NCI-H1417 treated with DMSO at 0.1 percent for 48 hours (cell line): ENCODE measurements at places on chromosomes 2 and 18.

DNA sequence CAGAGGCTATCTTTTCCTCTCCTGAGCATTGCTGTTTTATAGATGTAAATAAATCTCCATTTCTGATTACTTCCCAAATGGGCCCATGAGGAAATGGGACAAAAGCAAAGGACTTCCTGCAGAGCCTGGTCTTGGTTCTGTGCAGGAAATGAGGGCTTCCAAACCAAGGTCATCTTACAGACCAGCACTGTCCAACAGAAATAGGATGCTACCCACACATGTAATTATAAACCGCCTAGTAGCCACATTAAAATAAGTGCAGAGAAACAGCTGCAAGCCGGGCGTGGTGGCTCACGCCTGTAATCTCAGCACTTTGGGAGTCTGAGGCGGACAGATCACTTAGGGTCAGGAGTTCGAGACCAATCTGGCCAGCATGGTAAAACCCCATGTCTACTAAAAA lies 6.2 kb downstream of the TTL start:
- DNase-seq, result no peak

- DNase-seq, result no peak
These were observed 164.1 kb downstream of the GLI2 start for GRCh38 chr2:120899771-120900170.

GRCh38 chr2:149064365-149064841 lies 25.9 kb downstream of the LYPD6B start:
- DNase-seq, result no peak

- DNase-seq, result no peak
These were observed 65.4 kb downstream of the TET3 start for GRCh38 chr2:74050151-74050550.

GRCh38 chr2:169086893-169087467 lies 17.6 kb downstream of the DHRS9 start:
- DNase-seq, result no peak

DNA sequence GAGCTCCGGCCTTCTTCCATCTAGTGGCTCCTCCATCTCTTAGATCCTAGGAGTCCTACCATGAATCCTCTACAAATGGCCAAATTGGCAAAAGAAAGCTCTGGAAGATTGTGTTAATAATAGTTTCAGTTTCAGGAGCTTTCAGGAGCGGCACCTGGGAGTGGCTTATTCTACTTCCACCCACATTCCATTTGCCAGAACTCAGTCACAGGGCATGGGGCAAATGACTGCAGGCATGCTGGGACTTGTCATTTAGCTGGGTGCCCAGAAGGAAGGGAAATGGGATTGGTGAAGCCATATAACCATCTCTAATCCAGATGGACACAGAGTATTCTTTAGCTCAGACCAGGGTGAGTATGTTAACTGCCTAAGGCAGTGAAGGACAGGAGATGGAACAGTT lies 3.6 kb upstream of the LRATD1 start:
- no peak for DNase-seq

DNA sequence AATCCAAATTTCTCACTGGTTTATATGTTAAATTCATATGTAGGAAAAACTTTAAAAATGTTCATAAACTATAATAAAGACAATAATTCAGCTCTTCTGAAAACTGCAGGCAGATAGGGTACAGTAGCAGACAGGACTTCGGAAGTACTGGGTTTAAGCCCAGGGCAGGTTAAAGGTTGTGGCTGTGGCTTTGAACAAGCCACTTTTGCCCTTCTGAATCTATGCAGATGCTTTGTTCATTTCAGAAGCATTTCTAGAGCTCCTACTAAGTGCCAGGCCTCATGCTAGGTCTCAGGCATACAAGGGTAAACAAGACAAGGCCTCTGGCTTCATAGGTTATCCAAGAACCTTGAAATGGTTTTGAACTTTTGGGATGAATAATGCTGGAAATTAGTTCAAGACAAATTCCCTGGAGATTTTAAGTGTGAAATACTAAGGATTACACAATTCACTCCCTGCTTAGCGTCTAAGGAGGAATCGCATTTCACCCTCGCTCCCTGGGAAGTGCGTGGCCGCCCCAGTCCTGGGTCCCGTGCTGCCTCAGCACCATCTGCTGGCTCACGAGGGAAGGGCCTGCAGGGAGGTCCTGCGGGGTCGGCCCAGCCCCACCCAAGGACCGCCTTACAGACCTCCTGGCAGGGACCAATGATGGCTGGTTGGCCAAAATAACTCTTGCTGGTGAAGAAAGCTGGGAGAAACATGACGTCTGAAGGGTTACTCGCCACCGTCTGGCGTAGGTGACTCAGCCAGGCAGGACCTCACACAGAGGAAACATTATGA lies 67.7 kb upstream of the L3MBTL4 start:
- no peak for DNase-seq

DNA sequence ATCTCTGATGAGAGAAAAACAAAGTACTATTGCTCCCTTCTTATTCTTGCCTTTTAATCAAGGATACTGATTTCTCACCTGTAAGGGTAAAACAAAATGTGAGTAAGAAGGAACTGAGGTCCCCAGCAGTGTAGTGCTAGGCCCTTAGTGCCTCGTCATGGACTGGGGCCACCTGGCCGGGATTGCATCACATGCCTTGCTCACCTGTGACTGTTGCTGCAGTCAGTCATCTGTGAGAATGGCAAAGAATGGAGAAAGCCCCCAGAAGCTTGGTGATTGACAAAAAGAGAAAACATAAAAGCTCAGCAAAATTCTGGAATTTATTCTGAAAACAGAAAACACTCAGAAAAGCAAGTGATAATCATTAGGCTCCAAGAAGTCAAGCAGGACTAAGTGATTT lies 63.4 kb downstream of the SPATS2L start:
- no peak for DNase-seq

GRCh38 chr2:54947646-54948045 lies 102.6 kb downstream of the RTN4 start:
- no peak for DNase-seq

DNA sequence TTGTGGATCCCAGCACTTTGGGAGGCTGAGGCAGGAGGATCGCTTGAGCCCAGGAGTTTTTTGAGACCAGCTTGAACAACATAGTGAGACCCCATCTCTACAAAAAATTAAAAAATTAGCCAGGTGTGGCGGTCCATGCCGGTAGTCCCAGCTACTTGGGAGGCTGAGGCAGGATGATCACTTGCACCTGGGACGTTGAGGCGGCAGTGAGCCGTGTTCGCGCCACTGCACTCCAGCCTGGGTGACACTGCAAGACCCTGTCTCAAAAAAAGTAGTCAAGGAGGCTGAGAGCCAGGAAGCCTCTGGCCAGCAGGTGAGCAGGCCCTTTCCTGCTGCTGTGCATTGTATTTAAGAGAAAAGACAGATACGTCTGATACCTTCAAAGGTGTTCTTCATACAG lies 11.1 kb upstream of the PROC start:
- DNase-seq, result no peak

DNA sequence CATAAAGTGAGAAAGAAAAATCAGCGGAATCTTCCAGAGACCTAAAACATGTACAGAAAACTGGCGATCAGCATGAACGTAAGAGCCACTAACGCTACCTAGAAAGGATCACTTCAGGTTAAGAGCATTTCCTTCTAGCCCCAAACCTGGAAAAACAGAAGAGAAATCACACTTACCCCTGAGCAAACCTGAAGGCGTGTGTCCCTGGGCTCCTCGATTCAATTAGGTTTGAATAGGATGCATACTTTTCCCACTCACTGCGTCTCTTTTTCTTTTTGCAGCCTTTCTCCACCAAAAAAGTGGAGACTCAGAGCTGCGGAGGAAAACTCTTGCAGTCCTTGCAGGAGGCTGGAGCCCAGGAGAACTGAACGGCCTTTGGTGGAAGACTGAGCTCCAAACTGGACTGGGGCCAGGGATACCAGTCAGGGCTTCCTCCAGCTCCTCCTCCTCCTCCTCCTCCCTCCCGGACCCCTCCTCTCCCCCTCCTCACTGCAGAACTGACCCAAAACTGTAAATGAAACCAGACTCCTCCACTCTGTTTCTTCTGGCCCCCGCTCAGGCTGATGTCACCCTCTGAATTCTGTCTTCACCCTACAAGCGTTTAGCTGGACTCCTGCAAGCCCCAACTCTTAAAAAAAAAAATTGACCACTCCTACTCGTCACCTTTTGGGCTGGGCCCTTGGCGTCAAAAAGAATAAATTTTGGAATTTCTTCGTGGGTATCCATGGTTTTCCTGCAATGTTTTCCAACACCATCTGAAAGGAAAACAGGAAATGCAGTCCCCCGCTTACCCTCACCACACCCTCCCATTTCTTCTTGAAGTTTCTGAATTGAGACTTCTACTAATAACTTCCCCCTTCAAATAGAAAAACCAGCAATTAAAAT lies at the start of gene COL6A3:
TSS of gene COL6A3 (minus strand) at position 388 of the 885 bp plus-strand sequence. CDS start 17,347 bp downstream, outside the sequence.
- no peak for DNase-seq

DNA sequence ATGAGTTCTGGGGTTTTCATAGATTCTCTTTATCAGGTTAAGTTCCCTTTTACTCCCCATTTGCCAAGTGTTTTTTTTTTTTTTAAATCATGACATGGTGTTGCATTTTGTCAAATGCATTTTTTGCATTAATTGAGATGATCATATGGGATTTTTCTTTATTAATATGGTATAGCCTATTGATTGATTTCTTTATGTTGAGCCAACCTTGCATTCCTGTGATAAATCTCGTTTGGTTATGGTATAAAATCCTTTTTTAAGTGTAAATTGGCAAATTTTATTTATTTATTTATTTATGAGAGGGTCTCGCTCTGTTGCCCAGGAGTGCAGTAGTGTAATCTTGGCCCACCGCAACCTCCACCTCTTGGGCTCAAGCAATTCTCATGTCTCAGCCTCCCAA lies 81.5 kb upstream of the ACVR1 start:
- no peak for DNase-seq

GRCh38 chr2:28341208-28341891 lies 51.3 kb upstream of the FOSL2 start:
- DNase-seq, result no peak

- no peak for DNase-seq
These were observed 164.4 kb upstream of the KLHL29 start for GRCh38 chr2:23220513-23221094.

DNA sequence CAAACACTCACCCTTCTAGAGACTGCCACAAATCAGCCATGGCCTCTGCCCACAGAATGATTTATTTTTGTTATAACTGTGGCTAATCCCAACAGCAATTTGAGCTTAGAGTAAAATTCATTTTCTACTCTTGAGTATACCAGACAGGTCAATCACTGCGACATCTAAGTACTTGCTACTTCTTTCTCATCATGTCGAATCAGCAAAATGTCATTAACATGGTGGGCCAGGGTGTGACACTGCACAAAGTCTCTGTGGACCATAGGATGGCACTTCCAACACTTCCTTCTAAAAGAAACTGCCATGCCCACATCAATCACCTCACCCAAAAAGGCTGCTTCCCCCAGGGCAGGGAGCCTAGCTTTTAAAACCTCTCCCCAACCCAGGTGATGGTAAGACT lies 64.4 kb downstream of the KCNG3 start:
- DNase-seq, result no peak

- DNase-seq, result no peak
These were observed 16.2 kb upstream of the MAPRE2 start for GRCh38 chr18:35024965-35025364.

- no peak for DNase-seq
These were observed 30.2 kb downstream of the KLHL14 start for GRCh38 chr18:32742579-32742978.

- DNase-seq, result no peak
These were observed 5.3 kb downstream of the EPB41L3 start for GRCh38 chr18:5538544-5538943.

DNA sequence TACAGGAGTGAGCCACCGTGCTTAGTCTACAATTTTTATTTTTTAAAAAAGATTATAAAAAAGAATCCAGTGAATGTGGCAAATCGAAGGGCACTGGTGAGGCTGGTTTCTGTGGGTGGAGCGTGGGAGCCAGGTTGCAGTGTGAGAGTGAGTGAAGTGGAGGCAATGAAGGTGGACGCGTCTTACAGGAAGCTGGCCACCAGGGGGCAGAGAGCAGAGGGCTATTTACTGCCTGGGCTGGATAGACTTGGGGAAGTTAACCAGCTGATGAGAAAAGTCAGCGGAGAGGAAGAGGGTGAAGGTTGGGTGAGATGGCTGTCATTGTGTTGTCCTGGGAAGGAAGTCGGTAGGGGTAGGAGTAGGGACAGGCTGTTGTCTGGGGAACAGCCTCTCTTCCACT lies 6.8 kb downstream of the SCTR start:
- DNase-seq, result no peak

DNA sequence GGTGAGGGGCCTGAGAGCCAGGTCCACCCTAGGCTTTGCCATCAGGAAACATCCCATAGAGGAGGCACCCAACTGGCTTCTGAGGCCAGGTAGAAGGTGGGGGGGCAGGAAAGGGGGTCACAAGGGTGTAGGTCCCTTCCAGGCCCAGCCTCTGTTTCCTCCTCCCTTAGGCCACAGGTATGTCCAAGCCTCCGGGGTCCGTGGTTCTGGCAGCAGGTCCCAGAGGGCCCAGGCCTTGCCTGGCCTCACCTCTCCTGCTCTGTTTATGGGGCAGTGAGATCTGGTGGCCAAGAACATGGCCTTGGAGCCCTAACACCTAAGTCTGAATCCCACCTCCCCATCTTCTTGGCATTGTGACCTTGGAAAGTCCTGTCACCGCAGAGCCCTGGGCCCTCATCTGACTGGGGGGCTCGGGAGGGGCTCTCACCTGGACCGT lies 21.6 kb upstream of the GPR17 start:
- no peak for DNase-seq

- DNase-seq, result no peak
These were observed 112.6 kb downstream of the ARHGAP28 start for GRCh38 chr18:6842081-6842480.

DNA sequence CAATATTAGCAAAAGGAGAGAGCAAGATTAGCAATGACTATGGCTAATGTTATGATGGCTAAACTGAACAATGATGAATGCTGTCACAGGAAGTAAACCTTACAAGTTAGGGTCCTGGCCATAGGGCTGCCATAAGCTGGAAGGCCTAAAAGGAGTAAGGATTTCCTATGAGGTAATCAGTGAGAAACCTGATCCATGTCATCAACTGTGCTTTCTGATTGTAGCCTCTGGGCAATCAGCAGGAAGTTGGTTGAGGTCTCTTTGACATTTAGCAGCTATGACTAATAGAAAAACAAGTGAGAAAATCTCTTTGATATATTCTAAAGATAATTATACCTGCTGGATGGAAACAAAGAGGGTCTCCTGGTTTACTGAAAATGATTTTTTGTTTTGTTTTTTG lies 193.0 kb downstream of the RAB3GAP1 start:
- no peak for DNase-seq

GRCh38 chr2:133424876-133425275 lies 143.4 kb downstream of the NCKAP5 start:
- no peak for DNase-seq

DNA sequence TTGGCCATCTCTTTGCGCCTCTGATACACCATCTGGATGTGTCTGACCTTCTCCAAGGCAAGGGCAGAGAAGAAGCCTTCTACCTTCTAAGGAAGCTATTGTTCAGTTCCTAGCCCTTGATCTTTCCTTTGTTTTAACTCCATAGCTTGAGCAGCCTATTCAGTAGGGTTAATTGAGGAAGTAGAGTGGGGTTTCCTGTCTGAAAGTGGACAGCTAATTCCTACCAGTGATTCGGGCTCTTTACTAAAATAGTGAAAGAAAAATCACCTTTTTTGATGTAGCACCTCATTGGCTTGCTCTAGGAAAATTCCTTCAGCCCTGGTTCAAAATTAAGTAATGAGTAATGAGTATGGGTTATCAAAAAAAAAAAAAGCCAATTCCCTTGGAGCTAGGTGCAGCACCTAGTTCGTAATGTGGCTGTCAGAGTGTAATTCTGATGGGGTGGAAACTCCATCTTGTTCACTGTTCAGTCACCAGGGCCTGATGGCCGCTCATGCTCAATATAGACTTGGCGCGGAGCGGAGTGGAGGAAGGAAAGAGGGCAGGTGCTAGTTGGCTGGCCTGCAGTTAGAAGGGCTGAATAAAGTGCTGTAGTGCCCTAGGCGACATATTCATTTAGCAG lies 2.9 kb upstream of the MGAT5 start:
- DNase-seq, result no peak

- no peak for DNase-seq
These were observed 47.7 kb downstream of the SLC9A2 start for GRCh38 chr2:102667072-102667471.
